ENCODE measurements at places on chromosomes 5 and 9.

- peak; percentile 48 for DNase-seq
Measured at GRCh38 chr9:77433675-77434445, 214.3 kb downstream of the GNA14 start.

GRCh38 chr5:108345541-108346171, 36.2 kb downstream of the FBXL17 start:
- DNase-seq: peak; percentile 43

GRCh38 chr9:37916471-37917312, 12.8 kb upstream of the SLC25A51 start:
- no peak for DNase-seq

DNA sequence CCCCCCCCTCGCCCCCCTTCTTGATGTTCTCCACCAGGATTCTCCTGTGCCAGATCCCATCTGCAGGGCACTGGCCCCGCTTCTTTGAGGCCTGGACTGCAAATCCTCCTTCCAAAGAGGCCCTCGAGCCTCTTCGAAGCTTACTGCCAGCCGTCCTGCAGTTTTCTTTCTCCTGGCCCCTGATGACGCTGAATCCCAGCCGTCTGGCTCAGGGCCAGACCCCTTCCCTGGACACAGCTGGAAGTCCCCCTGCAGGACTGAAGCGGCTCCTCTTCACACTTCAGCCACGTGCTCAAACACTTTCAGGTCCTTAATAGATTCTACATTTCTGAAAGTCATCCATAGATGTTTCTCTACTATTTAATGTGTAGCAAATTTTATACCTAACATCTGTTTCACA, 121.5 kb downstream of the EHMT1 start:
- DNase-seq: no peak

- peak; percentile 6 for DNase-seq
Measured at GRCh38 chr5:8012131-8012977, 143.4 kb downstream of the MTRR start.

- DNase-seq: no peak
Measured at GRCh38 chr9:27413511-27414219, 110.4 kb upstream of the IFNK start.

GRCh38 chr9:116432051-116432450, 255.1 kb upstream of the TRIM32 start:
- no peak for DNase-seq

- no peak for DNase-seq
Measured at GRCh38 chr9:129895376-129896268, 60.4 kb downstream of the USP20 start.

GRCh38 chr9:114238891-114239875, 83.7 kb upstream of the ORM1 start:
- DNase-seq: peak; percentile 20

GRCh38 chr5:160477266-160477970, 55.8 kb downstream of the PTTG1 start:
- peak; percentile 83 for DNase-seq

- DNase-seq: peak; percentile 61
Measured at GRCh38 chr9:86246752-86247161, 12.7 kb downstream of the C9orf153 start.

DNA sequence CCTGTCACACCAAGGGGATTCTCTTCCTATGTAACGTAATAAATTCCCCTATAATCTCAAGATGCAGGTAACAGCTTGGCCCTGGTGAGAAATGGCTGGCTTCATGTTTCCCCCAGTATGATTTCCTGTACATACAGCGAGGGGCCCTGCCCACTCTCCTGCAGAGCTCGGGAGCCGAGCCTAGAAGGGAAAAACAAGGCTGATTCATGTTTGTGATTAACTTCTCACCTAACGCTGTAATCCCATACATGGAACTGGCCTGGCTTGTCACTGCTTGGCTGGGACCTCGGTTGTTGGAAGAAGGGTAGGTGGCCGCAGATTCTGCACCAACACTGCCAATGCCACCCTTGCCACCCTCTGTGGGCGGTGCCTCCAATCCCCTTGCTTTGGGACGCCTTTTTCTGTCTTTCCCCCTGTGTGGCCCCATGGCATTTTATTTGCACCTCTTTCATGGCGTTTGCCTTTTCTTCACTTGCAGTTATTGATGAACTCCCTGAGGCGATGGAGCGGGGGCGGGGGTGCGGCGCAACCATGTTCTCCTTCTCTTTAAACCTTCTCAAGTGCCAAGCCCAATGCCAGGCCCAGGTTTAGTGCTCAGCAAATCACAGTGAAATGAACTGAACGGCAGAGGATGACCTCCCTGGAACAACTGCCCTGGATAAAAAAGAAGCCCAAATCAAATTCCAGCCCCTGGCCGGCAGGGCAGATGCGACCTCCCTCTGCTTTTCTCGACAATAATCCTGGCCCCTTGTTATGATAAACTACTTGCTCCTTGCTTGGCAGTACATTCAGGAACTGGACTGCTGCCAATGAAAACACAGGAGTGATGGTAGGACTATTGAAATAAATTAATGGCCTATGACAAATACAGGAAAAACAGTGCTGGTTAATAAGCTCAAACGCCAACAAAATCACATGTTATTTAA, 108.1 kb downstream of the TMEM174 start:
- DNase-seq: no peak

DNA sequence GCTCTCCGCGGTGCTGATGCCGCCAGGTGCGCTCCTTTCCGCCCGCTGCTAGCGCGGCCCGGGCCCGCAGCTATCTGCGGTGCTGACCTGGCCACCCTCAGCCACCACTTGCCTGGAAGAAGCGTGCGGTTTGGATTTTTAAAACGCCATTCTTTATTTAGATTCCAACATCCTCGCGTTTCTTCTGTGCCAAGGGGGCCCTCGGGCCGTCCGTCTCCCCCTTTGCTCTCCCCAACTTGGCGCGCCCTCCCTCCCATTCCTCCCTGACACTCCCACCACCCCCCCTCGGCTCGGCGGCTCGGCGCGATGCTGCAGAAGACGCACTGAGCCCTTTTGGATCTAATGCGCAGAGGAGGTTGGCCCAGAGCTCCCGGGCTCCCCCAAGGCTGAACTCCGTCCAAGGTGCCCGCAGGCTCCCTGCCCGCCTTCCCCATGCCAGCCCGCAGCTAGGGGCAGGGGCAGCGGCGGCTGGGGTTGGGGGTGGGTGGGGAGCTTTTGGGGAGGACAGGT, at the start of gene BARHL1:
BARHL1 (plus strand) TSS at position 331 of the 510 bp plus-strand sequence. CDS start 192 bp downstream, outside the sequence.
- DNase-seq: no peak

DNA sequence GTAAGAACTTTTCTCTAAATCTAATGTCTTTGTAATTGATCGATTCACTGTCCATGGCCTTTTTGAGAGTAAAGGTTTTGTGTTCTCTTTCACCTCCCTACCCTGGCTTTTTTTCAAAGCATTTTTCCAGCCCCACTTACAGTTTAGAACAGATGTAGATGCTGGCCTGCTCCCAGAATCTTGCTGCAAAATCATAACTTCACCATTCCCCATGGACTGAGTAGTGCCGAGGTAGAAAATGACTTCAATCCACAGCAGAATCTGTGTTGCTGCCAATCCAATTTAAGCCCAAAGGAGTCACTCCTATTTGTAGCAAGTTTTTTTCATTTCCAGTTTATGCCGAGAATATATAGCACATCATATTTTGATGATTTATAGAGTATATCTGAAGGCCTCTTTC, 46.5 kb upstream of the CEMIP2 start:
- no peak for DNase-seq

DNA sequence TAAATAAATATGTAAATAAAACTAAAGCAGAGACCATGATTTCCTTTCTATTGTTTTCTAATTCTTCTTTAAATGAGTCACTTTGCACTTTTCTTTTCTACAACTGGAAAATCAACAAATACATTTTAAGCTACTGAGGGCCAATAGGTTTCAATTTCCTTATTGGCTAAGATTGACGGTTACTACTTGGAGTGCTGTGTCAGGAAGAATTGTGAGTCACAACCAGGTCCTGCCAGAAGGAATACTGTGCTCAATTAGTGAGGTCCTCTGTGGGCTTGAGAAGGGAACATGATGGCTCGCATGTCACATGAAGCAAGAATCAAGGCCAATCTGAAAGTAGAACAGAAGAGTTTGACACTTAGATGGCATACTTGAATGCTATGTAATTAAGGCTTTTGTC, 110.8 kb downstream of the HMHB1 start:
- no peak for DNase-seq

- no peak for DNase-seq
Measured at GRCh38 chr9:125966466-125966865, 219.3 kb downstream of the PBX3 start.

- DNase-seq: peak; percentile 2
Measured at GRCh38 chr5:108216890-108217289, 165.0 kb downstream of the FBXL17 start.

GRCh38 chr5:17058438-17058837, 122.3 kb upstream of the MYO10 start:
- DNase-seq: no peak

GRCh38 chr5:135230251-135230925, 168.6 kb downstream of the MACROH2A1 start:
- DNase-seq: peak; percentile 29

DNA sequence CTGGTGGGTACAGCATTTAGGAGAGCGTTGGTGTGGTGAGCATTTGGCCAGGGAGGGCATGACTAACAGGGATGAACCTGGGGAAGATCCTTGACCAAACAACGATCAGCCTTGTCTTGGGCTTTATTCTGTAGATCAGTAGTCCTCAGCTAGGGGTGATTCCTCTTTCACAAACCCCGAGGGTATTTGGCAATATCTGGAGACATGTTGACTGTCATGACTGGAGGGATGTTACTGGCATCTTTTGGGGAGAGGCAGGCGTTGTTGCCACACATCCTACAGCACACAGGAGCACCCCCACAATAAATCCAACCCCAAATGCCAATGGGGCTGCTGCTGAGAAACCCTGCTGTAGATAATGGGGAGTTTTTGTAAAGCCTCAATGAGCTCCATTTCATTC, 43.9 kb downstream of the OSTF1 start:
- no peak for DNase-seq

DNA sequence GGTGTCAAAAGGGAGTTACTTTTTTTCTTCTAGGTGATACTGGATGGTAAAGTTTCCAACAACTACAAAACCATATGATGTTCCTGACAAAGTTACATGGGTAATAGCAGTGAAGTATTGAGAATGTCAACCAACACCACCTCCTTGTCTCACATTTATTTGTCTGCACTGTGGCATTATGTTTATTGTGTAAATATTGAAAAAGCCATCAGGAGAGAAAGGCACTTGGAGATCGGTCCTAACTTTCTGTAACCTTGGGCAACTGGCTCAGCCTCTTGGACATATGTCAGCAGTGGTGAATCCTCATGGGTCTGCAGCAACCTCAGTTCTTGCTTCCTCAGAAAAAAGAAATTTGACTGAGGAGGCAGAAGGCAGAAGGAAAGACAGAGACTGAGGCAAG, 50.0 kb upstream of the ICE1 start:
- DNase-seq: no peak

- no peak for DNase-seq
Measured at GRCh38 chr5:375336-375920, 53.9 kb downstream of the AHRR start.

- DNase-seq: no peak
Measured at GRCh38 chr5:136025900-136026299, 2.9 kb upstream of the TGFBI start.

DNA sequence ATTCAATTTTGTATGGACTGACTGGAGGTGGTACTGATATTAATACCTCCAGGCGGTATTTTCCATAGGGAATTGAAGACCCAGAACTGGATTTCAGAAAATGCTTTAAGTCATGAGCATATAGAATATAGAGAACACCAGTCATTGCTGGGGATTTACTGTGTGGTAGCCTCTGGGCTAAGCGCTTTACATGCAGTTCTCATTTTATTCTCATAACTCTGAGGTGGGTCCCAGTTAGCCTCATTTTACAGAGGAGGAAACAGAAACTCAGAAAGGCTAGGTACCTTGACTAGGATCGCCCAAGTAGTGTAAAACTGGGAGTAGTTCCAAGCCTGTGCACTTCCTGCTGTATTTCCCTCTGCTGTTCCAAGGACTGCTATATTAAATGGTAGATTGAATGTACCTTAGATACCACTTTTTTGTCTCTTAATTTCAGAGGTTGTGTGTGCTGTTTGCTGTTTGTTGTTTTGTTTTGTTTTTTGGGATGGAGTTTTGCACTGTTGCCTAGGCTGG, 13.8 kb downstream of the SLC44A1 start:
- no peak for DNase-seq

DNA sequence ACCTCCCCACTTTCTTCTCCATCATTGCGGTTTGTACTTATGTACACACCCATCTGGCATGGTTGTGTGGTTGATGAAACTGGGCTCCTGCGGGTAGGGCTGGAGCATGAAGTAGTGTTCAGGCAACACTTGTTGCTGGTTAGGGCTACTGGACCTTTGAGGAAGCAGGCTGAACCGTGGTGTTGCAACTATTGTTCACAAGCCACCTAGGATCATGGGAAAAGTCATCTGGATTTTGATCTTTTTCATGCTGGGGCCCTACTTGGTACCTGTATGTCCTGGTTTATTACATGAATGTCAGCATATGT, 40.1 kb upstream of the TIFAB start:
- DNase-seq: no peak

DNA sequence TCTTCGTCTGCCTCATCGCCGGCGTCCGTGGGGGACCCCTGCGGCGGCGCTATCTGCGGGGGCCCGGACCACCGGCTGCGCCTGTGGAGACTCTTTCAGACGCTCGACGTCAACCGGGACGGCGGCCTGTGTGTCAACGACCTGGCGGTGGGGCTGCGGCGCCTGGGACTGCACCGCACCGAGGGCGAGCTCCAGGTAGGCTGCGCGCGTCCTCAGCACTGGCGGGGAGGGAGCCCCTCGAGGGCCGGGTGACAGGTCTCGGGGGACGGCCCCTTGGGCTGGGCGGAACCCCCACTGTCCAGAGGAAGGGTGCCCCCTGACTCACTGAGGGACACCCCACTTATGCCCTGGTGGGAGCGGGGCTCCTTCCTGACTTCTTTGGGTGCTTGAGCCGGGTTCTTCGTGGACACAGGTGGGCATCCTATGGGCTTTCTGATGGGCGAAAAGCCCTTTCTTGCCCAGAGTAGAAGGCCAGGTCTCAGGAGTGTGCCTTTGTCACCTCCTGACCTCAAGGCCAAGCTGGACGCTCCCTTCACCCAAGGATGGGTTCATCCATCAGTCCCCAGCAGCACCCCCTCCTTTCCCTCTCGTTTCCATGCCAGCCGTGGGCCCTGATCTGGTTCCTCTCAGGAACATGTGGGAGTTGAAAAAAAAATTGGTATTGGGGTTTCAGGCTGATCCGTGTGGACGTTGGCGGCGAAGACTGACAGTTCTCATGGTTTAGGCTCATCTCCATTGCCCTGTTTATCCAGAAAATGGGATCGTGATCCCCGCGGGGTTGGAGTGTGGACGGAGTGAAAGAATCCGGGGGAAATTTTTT, 564 bp downstream of the SLC25A25 start:
- DNase-seq: no peak

DNA sequence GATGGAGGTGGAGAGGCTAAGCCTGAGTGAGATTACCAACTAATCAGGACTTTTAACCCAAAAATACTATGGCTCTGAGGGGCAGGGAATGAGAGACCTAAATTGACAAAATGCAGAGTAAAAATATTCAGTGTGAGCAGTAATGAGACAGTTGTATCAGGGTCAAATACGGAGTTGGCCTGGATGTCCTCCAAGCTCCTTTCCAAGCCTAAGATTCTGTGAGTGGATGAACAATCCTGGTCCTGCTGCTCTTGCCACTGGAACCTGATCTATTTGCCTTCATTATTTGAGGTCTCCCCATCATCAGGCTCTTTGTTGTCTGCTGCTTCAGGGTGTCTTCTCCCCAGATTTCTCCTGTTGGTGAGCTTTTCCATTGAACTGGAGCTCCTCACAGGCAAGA, 1.1 kb downstream of the PDCD1LG2 start:
- no peak for DNase-seq
